ENCODE measurements at places on chromosomes 3 and 15. TPM values are rescaled to one million over a fixed set of nuclear protein-coding genes. Genes with fewer than 3 reads are reported as not detected.

DNA sequence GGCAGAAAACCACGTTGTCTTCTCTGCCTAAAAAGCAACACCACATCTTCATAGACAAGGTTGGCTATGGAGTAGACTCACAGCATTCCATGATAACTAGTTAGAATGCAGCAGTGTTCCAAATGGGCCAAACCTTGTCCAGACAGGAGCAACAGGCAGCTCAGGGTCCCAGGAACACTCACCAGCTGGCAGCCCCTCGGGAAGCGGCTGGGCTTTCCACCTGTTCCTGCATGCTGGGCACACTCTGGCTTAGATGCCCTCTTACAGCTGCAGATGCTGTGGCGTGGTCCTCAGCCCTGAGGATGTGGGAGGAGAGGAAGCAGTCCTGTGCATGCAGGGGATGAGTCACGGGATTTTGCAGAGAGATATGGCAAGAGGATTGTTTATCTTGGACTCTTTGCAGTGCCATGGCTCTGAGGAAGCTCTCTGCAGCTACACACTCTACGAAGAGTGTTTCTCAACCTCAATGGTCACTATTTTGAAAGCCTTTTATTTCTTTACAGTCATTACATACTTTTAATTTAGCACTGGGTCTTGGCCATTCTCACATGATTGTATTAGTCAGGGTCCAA, 11.3 kb downstream of the NRROS start:
- no peak for DNase-seq

DNA sequence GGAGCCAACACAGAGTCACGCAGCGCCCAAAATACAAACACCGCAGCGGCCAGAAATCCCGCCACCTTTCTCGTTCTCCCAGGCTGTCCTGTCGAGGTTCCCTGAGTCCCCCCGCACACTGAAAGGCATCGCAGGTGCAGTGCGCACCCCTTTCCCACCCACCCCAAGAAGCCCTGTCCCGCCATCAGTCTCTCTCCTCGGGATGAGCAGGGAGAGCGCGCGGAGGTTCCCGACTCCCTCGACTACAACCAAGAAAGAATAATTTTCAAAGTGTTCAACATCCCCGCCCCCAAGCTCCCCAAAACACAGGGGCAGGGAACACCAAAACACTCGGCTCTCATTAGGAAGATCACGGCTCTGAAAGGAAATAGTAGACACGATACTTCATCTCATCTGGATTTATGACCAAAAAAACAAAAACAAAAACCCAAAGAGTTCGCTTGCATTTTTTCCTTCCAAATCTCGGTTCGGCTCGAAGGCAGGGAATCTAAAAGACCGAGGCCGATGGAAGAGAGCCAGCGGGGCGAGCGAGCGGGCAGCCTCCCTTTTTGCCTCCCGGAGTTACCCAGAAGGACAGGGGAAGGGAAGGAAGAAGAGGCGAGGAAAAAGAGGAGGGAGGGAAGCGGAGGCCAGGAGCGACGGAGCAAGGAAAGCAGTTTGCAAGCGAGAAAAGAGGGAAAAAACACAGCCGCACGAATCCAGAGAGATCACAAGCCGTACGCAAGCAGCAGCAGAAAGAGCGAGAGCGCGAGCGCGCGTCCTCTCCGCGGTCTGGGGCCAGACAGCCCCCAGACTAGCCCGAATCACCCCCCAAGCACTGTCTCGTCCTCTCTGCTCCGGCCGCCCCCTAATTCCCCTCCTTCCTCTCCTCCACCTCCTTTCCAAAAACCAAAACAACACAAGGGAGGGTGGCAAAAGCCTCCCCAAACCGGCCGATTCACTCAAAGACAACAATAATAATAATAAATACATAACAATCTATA, 808 bp downstream of the BCL6 start:
- no peak for DNase-seq

The FEZF2 gene
- not detected for total RNA-seq

The TFDP2 gene
- total RNA-seq, result 94.5 TPM

The NIPA2 gene
- 42.0 TPM for total RNA-seq

The CCPG1 gene
- total RNA-seq, result 24.3 TPM
